Hematopoietic multipotent progenitor cell treated with erythropoietin and hydrocortisone succinate and interleukin-3 and kit ligand, for 4 days (in vitro differentiated cells): ENCODE measurements at places on chromosomes 16 and 17.

GRCh38 chr17:51397361-51398127, 137.2 kb downstream of the UTP18 start:
- DNase-seq = no peak

DNA sequence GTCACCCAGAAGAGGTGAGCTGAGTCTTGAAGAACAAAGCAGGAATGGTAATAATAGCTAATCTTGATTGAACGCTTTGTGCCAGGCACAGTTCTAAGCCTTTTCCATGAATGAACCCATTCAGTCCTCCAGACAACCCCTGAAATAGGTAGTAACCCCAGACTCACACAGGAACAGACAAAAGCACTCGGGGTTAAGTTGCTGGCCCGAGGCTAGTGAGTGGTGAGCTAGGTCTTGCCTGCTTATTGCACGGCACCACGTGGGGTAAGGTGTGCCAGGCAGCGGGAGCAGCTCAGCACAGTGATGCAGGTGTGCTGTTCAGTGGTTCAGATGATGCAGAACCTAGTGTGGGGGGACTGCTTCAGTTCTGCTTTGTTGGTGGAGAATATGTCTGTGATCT, 181.6 kb downstream of the RAB11FIP4 start:
- no peak for DNase-seq

GRCh38 chr16:74487634-74488495, 66.6 kb upstream of the CLEC18B start:
- no peak for DNase-seq

DNA sequence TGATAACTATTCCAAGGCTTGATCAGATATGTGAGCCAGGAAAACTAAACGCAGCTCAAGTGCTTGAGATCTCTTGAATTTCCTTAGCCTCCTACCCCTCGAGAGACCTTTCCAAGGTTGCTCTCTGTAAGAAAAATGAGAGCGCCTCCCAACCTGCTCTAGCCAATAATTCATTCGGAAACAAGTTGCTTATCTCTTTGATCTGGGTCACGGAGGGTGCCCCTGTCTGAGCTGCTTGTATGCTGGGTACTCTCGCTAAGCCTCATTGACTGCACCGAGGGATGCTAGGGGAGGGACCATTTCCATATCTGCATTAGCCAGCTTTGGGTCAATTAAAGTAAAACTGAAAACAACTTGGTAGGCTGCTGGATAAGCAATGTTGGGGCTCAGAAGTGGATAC, 70.1 kb upstream of the SHISA6 start:
- no peak for DNase-seq

DNA sequence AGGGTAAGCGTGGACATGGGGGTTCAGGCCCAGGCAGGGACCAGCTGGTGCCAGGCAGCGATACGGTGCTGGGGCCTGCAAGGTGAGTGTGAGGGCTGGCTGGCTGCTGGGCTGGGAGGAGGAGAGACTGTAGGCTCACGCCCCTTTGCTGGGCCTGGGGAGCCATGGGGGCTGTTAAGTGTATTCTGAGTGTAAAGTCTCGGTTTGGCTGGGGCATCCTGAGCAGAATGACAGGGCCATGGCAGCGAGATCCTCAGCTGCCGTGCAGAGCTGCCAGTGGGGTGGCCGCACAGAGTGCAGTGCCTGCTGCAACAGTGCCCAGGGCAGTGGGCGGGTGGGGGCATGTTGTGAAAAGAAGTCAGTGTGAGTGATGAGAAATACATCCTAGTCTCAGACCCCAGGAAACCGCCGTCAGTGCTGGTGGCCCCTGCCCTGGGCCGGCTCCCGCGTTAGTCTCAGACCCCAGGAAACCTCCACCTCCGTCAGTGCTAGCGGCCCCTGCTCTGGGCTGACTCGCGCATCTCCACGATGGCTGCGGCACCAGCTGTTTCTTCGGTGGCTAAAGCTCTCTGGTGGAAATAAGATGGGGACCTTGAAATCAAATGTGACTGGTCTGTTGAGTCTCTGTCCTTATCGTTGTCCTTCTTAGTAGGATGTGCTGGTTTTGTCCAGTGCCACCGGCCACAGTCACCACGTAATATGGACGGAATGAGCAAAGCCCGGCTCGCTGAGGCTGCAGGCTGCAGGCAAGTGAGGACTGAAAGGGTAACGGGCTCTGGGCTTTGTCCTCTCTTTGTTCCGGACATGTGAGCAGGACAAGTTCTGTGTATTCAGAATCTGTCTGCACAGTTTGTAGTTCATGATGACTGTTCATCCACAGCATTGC, 22.9 kb downstream of the ACSF3 start:
- DNase-seq = no peak

GRCh38 chr16:28858421-28858820, 5.2 kb upstream of the SH2B1 start:
- DNase-seq = no peak

- no peak for DNase-seq
These were observed 13.9 kb downstream of the C16orf96 start for GRCh38 chr16:4570086-4570485.

- no peak for DNase-seq
These were observed 36.6 kb downstream of the PHLPP2 start for GRCh38 chr16:71687861-71688260.

DNA sequence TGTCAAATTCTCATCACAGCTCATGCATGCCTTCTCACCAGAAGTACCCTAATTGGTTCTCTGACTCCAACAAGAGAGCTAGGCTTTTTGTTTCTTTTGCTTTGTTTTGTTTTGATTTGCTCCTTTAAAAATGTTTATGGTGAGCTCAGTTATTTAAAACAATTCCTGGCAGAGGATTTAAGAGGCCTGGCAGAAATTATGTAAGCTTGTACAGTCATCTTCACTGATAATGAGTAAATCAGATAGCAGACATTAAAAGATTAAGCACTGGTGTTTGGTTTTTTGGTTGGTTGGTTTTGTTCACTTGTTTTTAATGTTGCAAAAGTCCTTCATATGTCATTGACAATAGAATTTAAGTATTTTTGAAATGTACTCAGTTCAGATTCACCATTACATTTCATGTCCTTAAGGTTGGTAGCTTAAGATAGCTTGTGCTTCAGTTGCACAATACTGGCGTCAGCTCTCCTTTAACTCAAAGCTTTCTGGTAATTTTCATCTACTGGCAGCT, 378.9 kb downstream of the CDH13 start:
- DNase-seq = no peak

- DNase-seq = no peak
These were observed 4.8 kb downstream of the EVPL start for GRCh38 chr17:76022285-76022684.

DNA sequence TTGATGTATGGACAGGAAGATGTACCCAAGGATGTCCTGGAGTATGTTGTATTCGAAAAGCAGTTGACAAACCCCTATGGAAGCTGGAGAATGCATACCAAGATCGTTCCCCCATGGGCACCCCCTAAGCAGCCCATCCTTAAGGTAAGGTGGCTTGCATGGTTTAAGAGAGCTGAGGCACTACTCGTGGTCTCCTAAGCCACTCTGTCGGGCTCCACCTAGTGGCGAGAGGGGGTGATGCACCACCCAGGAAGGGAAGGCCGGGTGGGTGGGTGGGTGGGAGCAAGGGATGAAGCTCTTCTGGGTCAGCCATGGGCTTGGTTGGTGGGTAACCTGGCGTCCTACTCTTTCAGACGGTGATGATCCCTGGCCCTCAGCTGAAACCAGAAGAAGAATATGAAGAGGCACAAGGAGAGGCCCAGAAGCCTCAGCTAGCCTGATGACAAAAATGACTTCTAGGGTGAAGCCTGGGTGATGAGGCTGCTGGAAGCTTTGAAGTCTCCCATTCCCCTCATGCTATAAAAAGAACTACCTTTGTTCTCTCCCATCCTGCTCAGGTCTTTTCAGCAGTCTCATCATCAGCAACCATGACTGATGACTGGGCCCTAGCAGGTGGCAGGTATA, 21.5 kb downstream of the GPR179 start:
- DNase-seq = peak; percentile 80

GRCh38 chr17:16516594-16517051, 24.6 kb upstream of the LRRC75A start:
- no peak for DNase-seq

DNA sequence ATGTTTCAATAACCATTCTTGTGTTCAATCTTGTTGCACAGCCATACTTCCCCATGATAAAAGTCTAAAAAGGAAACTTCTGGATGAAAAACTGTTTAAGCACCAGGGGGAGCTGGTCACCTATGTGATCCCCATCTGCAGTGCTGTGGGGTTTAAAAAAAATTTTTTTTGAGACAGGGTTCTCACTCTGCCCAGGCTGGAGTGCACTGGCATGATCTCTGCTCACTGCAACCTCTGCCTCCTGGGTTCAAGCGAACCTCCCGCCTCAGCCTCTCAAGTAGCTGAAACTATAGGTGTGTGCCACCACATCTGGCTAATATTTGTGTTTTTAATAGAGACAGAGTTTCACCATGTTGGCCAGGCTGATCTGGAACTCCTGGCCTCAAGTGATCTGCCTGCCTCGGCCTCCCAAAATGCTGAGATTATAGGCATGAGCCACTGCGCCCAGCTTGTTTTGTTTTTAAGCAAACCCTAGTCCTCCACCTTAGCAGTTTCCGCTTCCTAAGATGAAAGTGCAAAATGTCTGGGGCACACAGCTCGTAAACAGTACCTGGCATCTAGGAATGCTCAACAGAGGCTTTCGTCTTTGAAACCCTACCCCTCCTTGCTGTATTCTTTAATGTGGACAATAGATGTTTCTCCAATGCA, 25.4 kb downstream of the DNAJA2 start:
- peak; percentile 82 for DNase-seq

GRCh38 chr17:50268743-50269275, 5.5 kb upstream of the TMEM92 start:
- no peak for DNase-seq

DNA sequence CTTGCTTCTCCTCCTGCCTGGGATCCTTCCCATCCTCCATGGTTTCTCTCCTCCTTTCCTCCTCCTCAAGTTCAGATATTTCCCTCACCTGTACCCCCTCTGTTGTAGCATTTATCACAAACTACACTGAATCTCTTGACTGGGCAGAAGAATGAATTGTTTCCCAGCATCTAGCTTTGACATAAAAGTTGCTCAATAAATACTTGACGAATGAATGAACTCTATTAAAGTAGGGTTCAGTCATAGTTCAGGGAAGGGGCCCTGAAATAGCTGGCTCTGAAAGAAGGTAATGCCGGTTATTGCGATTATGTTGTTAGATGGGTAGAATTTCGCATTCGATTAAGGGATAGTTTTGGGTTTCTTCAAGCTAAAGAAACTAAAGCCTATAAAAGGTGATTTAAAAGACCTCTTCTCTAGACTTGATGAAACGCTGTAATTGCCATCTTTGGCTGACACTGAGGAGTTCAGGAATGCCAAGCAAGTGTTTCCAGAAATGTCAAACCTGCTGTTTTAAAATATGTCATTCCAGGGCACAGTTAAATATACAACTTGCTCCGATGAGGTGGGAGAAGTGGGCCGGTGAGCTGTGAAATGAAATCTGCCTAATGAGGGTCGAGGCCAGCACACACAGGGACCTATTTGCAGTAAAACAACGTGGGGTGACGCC, 1.0 kb upstream of the CPD start:
- DNase-seq = no peak

DNA sequence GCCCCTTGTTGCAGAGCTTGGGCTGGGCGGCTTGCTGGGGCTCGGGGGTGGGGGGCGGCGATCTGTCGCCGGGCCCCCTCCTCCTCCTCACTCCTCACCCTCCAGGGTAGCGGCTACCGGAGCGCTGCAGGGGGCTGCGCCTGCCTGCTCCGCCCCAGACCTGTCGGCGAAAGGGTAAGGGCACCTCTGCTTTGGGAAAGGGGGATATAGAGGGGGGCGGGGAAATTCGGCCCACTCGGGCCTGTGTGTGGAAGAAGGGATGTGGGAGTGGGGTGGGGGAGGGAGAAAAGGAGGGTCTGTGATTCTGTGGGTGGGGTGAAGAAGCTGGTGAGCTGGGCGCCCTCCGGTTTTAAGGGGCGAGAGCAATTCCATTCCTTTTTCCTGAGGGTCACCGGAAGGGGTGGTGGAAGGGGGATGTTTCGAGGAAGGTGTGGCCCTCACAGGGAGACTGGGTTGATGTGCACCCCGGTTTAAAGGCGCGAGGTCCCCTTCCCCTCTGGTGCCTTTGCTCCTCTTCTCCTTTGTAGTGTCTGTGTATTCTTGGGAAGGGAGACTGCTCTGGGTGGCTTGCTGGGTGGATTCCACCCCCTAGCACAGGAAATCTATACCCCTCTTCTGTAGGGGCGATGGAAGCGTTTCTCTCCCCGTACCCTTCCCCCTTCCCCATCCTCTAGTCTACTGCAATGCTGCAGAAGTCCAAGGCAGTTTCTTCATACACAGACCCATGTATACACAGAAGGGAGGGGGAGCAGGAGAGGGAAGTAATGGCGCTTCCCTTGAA, 878 bp downstream of the TAOK1 start:
- peak; percentile 71 for DNase-seq

- DNase-seq = no peak
These were observed 1.1 kb downstream of the MAPT start for GRCh38 chr17:45895304-45895968.

DNA sequence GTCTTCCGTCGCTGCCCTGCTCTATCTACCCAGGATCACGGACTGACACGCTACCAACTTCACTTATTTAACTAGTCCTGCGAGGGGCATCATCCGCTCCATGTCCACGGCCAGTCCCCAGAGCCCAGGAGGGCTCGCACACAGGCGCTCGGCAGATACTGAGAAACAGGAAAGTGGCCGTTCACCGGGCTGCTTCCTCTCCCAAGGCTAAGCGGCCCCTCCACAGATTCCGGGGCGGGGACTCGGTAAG, 388 bp downstream of the OXLD1 start:
- DNase-seq = peak; percentile 77

GRCh38 chr16:17416461-17417311, 54.1 kb downstream of the XYLT1 start:
- DNase-seq = peak; percentile 87

- peak; percentile 95 for DNase-seq
These were observed at the start of gene CREBBP for GRCh38 chr16:3880623-3881498. CREBBP (minus strand) TSS chr16:3880713; CDS start chr16:3879916, 797 bp downstream.

DNA sequence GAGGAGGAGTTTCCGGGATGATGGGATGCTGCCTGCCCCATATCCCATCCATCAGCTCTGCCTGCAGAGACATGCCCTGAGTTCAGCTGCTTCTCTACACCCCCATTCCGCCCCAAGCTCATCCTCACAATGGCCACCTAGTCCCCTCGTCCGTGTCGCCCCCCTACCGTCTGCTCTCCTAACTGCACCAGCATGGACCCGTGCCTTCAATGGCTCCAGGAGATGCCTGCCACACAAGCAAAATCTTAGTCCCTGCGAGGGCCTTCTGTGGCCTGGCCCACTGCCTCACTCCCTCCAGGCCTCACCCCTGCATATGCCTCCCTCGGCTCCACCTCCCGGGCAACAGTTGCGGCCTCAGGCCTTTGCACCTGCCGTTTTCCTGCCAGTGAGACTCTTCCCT, 1.8 kb upstream of the TELO2 start:
- DNase-seq = no peak

- no peak for DNase-seq
These were observed 75.9 kb upstream of the IRX6 start for GRCh38 chr16:55248058-55248457.

DNA sequence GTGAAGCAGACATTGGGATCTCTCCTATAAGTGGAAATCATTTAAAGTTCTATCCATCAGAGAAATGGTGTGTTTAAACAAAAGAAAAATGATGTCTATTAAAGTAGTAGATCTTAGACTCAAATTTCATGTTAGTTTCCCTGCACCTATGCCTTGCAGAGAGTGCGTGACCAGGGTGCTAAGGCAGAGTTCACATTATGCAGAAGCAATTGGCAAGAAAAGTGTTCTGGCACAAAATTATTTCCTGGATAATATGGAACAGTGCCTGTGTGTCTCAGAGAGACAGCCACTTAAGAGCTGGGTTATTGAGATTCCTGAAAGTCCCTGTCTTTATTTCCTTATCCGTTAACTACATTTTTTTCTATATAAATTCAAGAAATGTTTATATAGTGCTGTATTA, 457.0 kb downstream of the CDH8 start:
- DNase-seq = no peak

GRCh38 chr17:73539166-73539565, 105.1 kb downstream of the SDK2 start:
- DNase-seq = no peak
